ENCODE measurements at places on chromosomes 5 and 9.
A peak's percentile ranks its signal among the peaks of the same experiment; 100 is the strongest.

- DNase-seq: peak; percentile 95
Observed at GRCh38 chr5:3101561-3101960, 350.1 kb upstream of the IRX2 start.

GRCh38 chr5:140690376-140690932 lies 716 bp downstream of the HARS1 start:
- no peak for DNase-seq

- DNase-seq: no peak
Observed at GRCh38 chr5:78925129-78925876, 59.8 kb downstream of the ARSB start.

DNA sequence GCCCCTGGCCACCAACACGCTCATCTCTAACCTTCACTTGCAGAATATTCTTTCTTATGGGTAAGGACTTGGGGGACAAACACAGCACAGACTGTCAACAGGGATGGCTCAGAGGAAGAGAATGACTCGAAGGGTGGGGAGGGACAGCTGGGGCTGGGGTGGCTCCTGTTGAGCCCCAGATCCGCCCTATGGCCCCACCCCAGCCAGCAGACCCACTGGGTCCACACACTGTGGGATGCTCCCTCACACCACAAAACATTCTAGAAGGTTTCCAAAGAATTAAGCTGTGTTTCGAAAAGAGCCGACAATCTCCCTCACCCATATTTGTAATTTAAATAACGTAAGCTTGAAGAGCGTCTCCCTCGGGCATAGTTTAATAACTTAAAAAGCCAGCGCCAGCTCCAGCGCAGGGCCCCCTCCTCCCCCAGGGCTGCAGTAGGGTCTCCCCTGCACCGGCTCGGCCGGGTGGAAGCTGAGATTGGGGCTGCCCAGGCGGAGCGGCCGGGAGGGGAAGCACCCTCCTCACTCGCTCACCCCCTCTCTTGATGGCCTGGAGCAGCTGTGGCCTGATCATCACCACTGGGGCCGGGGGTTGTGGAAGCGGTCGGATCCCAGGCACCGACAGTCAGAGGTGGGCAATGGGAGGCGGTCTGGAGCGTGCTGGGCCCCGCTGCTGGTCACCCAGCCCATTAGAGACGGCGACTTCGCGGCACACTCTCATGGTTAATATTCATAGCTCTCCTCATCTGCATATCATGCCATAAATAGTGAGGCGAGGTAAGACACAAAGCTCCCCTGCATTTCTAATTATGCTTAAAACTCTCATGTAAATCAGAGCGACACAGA lies 37.6 kb downstream of the NACC2 start:
- no peak for DNase-seq

- no peak for DNase-seq
Observed at GRCh38 chr5:71633255-71634155, 46.4 kb downstream of the MCCC2 start.

DNA sequence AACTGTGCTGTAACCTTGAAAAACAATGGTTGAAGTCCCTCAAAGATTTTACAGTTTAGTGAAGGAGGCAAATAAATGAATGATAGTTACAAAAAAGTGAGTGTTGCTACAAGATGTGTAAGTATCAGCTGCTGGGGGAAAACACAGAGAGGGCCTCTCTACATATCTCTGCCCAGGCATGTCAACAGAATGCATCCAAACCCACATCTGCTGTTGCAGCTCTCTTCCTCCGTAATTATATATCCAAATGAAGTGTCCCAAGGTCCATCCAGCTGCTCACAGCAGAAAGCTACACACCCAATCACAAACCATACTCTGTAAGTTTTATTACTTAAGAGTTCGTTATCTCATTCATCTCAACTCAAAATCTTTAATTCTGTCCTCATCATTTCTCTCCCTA lies 584.6 kb downstream of the ANXA1 start:
- DNase-seq: no peak

- DNase-seq: no peak
Observed at GRCh38 chr9:92962846-92963245, 15.5 kb downstream of the FGD3 start.

GRCh38 chr5:27592231-27592630 lies 553.8 kb upstream of the CDH9 start:
- DNase-seq: no peak

DNA sequence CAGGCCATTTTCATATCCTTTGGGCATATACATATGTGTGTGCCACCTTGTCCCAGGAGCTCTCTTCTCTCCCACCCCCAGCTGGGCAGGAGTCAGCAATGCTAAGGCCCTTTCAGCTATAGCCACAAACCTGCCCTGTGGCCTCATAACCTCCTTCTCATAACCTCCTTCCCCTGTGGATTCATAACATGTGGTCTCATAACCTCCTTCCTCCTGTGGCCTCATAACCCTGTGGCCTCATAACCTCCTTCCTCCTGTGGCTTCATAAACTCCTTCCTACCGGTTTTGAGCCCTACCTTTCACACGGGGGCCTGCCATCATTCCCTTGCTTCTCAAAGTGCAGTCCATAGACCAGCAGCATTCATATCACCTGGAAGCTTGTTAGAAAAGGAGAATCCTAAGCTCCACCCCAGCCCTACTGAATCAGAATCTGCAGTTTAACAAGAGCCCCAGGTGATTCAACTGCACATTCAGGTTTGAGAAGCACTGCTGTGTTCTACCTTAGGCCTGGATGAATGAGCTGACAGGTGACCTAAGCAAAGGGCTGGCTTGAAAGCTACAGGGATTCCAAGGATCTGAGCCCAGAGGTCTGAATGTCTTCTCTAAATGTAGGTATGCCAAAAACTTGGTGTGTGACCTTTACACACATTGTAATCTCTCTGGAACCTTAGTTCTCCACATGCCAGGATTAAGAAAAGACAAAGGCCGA lies 41.9 kb upstream of the PLPP6 start:
- peak; percentile 74 for DNase-seq

- no peak for DNase-seq
Observed at GRCh38 chr5:56725711-56726411, 89.5 kb upstream of the MAP3K1 start.

DNA sequence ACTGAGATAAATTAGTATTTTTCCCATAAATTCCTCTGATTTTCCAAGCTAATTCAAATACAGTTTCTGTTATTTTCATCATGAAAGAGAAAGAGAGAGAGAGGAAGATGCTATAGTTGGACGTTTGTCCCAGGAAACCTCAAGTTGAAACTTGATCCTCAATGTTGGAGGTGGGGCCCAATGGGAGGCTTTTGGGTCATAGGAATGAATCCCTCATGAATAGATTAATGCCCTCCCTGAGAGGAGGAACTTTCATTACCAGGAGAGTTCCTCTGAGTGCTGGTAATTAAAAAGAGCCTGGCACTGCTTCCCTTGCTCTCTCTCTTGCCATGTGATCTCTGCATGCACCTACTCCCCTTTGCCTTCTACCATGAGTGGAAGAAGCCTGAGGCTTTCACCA lies 189.9 kb upstream of the SMC2 start:
- DNase-seq: no peak

DNA sequence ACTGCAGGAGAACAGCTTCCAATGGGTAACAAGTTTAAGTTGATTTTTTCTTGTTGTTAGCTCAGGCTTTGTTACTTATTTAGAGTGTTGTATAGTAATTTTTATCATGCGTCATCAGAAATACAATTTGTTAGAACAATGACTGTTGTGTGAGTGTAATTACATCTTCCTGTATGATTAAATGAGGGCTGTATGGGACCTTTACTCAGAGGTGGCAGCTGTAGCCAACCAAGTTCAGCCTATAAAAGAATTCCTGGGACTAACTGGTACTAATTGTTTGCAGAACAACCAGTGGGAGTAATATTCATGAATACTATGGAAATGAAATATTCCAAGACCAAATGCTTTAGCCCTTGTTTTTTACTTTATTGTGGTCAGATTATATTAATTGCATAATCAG lies 30.8 kb upstream of the TJP2 start:
- DNase-seq: no peak

DNA sequence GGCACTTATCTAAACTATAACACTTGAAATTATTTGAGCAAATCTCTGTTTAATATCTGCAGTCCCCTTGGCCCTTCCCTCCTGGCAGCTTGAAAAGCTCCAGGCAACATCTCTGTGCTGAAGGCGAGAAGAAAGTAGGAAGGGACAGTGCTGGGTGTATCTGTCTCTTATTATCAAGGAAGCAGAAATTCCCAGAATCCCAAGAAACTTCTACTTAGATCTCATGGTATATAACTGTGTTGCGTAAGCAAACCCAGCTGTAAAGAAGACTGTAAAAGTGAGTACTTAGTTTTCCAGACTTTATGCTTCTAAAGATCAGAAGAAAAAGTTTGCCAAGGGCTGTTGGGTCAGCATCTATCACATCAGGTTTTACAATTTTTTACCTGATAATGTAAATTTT lies 1869.8 kb downstream of the MAT2B start:
- no peak for DNase-seq

- DNase-seq: no peak
Observed at GRCh38 chr9:88759364-88759763, 224.4 kb downstream of the NXNL2 start.

DNA sequence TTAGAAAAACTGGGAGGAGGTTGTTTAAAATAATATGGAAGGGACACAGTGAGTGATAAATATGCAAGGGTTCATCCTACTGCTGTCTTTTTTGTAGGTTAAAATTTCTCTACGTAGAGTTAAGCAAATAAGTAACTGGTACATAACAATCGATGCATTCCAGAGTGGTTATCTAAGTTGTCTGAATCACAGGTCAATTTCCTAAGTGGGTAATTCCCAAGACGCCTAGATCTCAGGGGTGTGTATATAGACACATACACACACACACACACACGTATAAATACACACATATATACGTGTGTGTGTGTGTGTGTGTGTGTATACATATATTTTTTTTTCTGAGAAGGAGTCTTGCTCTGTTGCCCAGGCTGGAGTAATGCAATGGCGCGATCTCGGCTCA lies 22.3 kb downstream of the CAAP1 start:
- DNase-seq: no peak

- peak; percentile 22 for DNase-seq
Observed at GRCh38 chr9:21872696-21873095, 70.3 kb downstream of the MTAP start.

DNA sequence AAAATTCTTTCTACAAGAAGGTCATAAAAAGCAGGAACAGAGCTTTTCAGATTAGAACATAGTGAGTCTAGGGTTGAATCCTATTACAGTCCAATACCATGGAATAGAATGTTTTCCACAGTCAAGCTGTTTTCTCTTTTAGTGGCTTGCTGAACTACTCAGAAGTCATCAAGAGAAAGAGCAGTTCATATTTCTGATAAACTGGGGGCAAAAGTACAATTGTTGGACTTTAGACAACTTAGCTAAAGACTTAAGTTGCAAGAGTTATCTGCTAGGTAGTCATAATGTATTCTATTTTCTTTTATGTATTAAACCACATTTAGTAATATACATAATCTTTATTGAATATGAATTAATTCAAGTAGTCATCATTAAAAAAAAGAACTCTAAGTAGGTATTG lies 233.1 kb upstream of the GRIA1 start:
- DNase-seq: no peak

DNA sequence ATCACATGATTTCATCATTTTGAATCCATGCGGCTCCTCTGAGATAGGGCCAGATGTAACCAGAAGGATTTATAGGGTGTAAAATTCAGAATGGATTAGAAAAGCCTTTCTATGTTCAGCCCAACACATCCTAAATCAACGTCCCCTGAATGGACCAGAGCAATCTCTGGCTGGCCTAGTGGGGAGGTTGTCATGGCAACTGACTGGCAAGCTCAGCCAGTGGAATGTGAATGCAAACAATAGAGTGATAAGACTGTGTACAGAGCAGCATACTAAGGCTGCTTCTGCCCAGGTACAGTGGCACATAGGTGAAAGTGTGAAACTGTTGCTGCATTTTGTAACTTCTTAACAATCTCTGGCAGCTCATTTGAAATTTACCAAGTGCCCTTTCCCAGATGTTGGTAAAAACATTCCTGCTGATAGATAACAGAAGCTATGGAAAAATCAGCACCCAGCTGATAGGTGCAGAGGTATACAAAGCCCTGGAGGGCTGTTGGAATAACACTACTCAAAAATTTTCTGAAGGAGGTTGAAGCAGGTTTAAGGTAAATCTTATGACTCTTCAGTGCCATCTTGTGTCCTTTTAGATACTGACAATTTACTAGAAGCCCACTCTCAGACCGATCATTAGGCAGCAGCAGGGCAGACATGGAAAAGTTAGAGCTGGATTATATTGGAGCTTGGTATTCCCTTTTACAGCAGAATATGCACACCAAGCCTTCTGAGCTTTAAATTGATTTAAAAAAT lies 267.2 kb downstream of the RAB3C start:
- DNase-seq: peak; percentile 58

DNA sequence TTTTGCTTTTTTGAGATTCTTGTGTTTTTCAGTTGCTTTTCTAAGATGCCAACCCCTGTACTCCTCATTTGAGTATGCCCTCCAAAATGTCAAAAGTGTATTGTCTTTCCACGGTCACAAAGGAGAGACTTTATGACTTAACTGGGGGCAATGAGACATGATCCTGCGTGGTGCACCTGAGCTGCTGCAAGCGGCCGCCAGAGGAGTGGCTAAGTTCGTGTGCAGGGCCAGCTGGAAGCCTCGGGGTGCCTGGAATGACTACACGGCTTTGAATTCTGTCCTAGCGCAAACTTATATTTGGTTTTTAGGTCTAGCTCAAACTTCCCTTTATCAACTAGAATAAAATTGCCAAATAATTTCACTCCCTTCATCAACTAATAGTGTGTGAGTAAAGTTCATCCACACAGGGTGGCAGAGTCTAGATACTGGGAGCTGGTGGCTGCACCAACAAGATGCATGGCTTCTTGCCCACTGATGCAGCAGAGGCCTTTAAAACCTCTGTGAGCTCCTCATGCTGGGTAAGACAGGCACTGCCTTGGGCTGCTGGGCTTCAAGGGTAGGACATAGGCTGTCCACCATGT lies 4.7 kb downstream of the GADD45G start:
- DNase-seq: no peak

DNA sequence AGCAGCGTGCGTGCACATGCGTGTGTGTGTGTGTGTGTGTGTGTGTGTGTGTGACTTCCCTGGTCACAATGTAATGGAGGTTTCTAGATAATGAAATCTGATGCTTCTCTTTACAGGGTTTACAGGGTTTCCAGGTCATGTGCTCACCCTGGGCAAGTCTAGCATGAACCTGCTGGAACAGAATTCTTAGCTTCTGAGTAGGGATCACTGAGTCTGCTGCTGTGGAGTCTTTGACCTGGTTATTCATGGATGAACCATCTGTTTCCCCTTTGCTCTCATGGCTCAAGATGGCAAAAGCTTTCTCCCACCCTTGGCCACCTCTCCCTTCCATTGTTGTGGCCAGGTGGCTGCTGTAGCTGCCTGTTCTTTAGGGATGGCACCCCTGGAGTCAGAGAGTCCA lies 111.6 kb upstream of the SHB start:
- no peak for DNase-seq

DNA sequence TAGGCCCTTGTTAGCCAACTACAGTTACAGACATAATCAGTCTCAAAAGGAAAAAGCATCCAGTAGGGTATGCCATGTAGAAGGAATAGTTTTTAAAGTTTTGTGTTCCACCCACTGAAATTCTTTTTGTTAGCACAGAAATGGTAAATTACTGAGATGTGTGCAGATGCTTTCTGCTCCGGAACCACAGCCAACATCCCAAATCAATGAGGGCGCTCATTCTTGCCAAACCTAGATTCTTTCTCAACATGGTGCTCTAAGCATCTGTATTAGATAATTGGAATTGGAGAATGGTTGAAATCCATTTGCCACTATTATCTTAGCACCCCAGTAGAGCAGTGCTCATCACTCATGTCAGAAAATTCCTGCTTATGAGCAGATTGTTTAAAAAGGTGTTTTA lies 127.8 kb downstream of the SEC61B start:
- DNase-seq: no peak
